ENCODE measurements at places on chromosomes 11 and 22.

DNA sequence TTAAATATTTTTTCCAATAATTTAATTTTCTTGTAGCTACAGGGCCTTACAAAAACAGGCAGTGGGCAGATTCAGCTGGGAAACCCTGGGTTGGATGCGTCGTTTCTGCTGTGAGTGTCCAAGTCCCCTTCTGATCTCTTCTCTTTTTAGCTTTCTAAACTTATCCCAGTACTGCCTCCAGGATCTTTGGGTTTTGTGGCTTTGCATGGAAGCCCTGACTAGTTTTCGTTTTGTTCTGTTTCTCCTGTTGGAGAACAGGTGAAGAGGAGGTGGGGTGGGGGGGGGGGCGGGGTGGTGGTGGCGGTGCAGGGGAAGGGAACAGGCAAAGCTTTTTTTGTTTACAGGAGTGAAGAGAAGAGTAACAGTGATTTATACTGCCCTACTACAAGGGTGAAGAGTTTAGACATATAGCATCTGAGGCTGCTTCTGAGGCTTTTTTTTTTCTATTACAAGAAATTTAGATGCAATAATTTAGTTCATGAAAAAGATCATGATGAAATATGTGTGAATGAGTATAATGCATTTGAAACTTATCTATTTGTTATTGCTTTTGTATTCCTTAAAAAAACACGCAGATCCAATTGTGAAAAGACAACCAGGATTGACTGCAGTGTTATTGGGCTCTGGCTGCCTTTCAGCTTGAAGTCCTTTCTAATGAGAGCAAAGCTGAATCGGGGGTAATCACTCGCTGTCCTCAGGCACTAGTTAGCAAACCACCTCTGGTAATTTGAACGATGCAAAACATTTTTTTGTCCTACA, 142.9 kb downstream of the NCAM1 start:
- no peak for DNase-seq

GRCh38 chr11:61860054-61860903, 31.1 kb downstream of the FADS3 start:
- DNase-seq: no peak

DNA sequence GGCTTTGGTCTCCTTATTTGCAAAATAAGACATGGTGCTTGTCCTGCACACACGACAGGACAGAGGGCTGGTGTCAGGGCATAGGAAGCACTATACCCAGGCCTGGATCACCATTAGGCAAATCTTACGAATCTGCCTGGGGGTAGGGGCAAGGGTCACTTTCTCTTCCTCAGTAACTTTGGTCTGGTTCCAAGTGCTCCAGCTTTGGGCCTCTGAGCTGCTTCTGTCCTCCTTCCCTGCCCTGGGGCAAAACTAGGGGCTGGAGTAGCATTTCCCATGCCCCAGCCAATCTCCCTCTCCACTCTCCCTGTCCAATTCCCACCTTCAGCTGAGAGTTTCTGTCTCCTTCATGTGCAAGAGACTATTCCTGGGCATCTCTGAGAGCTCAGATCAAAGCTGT, 123.7 kb upstream of the NECTIN1 start:
- no peak for DNase-seq

DNA sequence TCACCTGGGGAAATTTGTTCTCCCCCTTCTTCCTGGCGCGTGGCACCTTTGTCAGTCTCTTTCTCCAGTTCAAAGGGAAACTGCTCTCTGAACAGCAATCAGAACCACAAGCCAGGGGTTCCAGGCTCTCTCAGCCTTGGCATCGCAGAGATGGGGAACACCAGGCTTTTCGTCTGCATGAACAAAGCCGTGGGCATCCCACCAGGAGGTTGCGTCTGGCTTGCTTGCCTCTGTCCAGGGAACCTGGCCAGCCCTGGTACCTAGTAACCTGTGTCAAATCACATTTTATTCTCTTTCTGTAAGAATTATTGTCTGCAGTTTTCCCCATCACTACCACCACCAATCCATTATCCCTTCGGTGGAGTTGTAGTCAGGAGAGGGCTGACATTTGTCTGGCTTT, 107.0 kb downstream of the WNT7B start:
- no peak for DNase-seq

GRCh38 chr22:25564979-25565677, 653 bp downstream of the GRK3 start:
- DNase-seq: peak; percentile 70

DNA sequence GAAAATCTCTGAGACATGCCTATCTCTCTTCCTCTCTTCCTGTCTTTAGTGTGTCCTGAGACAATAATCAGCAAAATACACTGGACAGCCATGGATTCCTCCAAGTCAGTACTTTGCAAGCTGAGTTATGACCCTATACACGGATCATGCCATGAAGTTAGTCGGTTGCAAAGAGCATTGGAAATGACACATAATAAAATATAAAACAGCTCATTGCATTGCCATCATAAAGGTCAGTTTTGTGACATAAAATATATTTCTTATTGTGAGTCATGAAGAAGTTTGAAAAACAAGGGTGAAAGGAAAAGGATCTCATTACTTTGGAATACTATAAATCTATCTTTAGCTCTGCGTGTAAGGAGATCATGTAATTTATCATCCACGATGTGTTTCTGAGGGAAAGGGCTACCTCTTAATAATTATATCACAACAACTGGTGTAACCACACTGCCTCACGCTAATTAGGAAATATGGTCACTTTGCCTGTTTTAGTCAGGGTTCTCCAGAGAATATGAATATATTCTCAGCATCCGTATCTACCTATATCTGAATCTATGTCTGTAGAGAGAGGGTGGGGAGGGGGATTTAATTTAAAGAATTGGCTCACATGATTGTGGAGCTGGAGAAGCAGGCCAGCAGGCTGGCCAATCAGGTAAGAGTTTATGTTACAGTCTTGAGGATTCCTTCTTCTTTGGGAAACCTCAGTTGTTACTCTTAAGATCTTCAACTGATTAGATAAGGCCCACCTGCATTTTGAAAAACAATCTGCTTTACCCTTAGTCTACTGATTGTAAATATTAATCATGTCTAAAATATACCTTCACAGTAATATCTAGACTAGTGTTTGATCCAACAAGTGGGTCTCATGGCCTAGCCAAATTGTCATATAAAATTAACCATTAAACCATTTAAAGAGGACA, 198.8 kb downstream of the FAT3 start:
- no peak for DNase-seq

DNA sequence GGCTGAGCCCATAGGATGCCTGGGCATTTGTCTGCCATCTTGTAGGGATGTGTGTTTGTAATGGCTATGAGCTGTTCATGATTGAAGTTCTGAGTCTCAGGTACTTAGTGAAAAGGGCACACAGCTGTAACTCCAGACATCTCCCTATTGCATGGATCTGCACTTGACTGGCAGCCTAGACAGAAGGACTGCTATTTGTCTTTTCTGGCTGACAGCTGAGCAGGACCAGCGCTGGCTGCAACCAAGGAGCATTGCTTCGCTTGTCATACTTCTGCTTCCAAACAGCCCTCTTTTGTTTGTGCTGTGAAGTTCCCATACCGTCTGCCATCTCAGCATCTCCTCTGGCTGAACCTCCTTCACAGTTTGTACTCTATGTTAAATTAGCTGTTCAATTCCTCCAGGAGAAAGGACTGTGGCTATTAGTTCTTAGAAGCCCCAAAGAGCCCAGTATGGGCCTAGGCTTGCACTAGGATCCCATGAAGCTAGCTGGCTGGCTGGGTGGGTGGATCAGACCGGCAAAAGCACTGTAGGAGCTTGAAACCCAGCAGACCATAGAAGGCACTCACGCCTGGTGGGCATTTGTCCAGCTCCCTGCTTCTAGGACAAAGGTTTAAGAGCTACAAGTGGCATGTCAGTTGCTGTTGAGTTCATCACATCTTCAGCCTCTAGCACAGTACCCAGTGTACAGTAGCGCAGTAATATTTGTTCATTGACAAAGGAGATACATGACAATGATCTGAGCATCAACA, 20.4 kb downstream of the HIRA start:
- no peak for DNase-seq

- DNase-seq: no peak
These were observed 5.9 kb downstream of the PCNX3 start for GRCh38 chr11:65621460-65621859.

DNA sequence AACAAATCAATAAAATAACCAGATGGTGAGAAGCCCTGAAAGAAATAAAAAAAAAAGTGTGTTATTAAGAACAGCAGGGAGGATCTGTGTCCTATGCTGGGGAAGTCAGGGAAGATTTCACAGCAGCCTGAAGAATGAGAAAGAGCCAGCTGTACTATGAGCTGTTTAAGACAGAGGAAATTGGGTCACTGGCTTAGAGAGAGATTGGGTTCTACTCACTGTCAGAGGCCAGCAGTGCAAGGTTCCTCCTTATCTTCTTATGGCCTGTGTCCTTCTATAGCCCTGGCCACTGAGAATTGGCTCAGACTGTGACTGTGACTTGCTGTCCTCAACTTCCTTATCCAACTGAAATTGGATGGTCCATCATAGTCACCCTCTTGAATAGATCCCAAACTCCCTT, 54.8 kb upstream of the FDX1 start:
- no peak for DNase-seq

DNA sequence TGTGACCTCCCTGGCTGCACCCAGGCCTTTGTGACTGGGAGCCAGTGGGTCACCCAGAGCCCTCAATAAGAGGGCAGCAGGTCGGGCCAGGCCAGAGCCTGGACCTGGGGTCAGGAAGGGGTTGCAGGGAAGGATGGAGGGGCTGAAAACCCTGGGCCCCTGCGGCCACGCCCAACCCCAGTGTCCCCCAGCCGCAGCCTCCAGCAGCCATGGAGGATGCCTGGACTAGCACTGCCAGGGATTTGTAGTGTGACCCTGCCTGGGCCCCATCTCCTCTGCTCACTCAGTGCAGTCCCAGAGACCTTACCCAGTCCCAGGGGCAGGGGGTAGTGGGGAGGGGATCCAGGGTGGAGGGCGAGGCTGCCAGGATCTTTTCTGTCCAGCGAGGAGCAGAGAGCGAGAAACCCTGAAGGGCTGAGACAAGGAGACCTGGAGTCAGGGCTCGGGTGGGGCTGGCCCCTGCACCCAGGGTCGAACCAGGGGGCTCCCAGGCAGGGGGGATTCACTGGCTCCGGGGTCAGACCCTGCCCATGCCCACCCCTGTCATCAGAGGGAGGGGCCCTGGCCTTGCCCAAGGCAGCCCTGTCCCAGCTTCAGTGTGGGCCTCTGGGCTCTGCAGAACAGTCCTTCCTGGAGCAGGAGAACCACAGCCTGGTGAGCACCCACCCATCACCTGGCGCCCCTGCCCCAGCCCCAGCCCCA, 187.5 kb downstream of the IGLL1 start:
- no peak for DNase-seq

GRCh38 chr22:40628354-40629042, 8.0 kb downstream of the MRTFA start:
- DNase-seq: no peak

DNA sequence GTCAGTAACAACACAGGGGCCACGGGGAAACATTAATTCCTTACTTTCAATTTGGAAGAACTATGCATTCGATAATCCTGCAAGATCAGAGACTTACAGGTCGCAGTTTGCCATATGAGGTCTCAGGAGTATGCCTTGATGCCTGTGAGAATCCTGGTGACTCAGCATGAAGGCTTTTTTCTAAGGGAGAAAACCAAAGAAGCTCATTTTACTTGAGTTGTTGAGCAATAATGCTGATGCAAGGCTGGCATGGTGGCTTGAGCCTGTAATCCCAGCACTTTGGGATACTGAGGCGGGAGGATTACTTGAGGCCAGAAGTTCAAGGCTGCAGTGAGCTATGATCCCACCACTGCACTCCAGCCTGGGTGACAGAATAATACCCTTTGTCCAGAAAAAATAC, 26.6 kb downstream of the ATG16L2 start:
- DNase-seq: no peak

GRCh38 chr11:36191941-36192340, 97.3 kb downstream of the COMMD9 start:
- DNase-seq: no peak

DNA sequence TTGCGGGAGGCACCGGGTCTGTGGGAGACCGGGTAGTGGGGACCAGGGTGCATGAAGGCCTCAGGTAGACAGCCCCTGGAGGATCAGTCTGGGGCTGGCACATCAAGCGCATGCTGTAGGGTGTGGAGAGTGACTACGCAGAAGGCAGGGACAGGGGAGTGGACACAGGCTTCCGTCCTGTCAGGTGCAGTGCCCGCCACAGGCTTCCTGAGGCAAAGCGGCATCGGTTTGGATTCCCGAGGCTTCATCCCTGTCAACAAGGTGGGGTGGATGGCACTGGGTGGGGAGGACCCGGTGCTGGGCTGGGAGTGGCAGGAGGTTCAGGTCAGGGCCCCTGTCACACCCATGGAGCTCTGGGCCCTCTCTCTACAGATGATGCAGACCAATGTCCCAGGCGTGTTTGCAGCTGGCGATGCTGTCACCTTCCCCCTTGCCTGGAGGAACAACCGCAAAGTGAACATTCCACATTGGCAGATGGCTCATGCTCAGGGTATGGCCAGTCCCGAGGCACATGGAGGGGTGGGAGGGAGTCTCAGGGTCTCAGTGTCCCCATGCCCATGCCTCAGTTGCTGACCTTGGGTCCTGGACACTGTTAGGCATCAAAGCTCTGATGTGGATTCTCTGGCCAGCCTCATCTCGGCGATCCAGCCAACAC, 4.5 kb upstream of the LZTR1 start:
- DNase-seq: no peak

DNA sequence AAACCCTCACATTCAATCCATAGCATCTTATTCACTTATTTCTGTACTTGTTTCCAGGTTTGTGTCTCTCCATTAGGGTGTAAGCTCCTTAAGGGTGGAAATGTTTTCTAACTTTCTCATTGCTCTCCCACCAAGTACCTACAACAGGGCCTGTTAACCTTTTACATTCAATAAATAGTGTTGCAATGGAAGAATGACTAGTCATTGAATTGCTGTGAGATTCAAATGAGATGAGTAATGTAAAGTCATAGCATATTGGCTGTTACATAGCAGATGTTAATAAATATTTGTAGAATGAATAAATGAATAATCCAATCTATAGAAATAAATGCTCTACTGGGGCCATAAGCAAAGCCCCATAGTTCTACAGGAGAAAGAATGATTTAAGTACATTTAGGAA, 75.4 kb upstream of the DDI1 start:
- DNase-seq: no peak

DNA sequence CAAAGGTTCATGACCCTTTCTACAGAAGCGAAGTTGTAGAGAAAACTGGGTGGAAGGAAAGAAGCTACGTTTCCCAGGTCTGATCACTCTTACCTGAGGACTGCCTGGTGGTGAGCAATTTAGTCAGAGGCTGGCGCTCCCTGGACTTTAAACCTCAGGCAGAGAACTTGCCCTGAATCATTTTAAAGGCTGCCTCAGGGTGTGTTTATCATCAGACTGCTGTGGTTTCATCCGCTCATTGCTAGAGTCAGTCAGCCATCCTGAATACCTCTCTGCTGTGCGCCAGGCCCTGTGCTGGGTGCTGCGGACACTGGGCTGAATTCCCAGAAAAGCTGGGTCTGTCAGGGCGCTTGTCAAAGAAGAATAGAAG, 2.7 kb downstream of the DTX4 start:
- no peak for DNase-seq

GRCh38 chr11:131628739-131629138, 258.3 kb downstream of the NTM start:
- no peak for DNase-seq

GRCh38 chr11:122197066-122197987, 81.3 kb upstream of the BLID start:
- DNase-seq: no peak
